ENCODE measurements at places on chromosomes 4 and X. TPM values are rescaled to one million over a fixed set of nuclear protein-coding genes. Genes with fewer than 3 reads are reported as not detected.

DNA sequence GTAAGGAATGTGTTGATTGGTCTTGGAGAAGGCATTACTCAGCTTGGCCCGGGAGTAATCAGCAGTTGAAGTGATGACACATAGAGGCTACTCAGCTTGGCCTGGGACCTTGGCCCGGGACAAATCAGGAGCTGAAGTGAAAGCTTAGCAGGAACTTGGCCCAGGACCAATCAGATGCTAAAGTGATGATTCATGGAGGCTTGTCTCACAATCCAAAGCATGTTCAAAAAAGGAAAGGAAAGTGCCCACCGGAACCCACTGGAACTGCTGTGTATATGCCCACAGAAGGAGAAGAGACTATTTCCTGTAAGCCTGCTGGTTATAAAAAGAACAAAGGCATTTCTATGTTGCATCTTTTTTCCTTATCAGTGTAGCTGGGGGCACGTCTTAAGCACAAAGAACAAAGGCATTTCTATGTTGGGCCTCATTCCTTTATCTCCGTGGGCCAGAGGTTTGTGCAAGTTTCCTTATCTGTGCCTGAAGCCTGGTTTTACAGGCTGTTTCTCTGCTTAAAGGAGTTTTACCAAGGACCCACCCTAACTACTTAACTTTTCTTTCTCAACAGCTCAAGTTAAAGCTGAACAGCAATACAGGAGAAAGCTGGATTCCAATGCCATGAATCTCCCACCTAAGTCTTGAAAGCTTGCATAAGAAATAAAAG lies 1176.7 kb downstream of the NLGN4X start:
- H3K27ac ChIP-seq, result peak overlapping the region; percentile 58
- no peaks in the 10 kb centered on the region for H3K36me3 ChIP-seq
- H3K4me1 ChIP-seq, result peaks cover 4% of the 10 kb centered on the region
- peak; percentile 62 for DNase-seq

DNA sequence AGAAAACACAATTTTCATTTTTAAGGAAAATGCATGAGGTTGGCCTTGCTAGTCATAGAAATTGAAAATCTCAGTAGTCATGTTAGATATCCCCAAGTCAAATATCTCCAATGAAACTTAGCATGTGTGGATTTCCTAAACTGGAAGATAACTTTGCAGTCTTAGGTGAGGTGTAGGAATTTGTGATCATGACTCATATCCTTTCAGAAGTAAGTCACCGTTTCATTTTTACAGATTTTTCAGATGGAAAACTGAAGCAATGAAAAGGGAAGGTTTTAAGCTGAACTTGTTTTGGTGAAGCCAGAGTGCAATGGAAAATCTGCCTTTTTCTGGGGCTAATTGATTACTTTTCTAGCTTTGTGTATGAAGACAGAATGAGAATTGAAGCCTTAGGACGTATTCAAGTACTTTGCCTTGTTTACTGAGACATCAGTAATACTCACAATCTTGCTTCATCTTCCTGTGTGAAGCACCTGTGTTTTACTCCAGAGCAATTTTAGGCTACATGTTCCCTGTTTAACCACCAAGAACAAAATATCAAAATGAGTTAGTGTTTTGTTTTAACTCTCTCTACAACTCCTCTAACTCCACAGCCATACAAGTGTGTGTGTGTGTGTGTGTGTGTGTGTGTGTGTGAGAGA lies 1662.8 kb upstream of the ADGRL3 start:
- no peaks in the 10 kb centered on the region for H3K36me3 ChIP-seq
- H3K4me1 ChIP-seq, result no peaks in the 10 kb centered on the region
- H3K27ac ChIP-seq, result no peak overlapping the region
- H3K27me3 ChIP-seq, result no peaks in the 10 kb centered on the region
- H3K4me3 ChIP-seq, result no peak overlapping the region

The AGTR2 gene
- not detected for polyA plus RNA-seq

- no peak overlapping the region for H3K27ac ChIP-seq
- no peaks in the 10 kb centered on the region for H3K27me3 ChIP-seq
- DNase-seq, result no peak
- no peak overlapping the region for H3K4me3 ChIP-seq
Measured at GRCh38 chr4:125091541-125091940, 223.2 kb upstream of the FAT4 start.

The TLR1 gene
- polyA plus RNA-seq, result 1.1 TPM

DNA sequence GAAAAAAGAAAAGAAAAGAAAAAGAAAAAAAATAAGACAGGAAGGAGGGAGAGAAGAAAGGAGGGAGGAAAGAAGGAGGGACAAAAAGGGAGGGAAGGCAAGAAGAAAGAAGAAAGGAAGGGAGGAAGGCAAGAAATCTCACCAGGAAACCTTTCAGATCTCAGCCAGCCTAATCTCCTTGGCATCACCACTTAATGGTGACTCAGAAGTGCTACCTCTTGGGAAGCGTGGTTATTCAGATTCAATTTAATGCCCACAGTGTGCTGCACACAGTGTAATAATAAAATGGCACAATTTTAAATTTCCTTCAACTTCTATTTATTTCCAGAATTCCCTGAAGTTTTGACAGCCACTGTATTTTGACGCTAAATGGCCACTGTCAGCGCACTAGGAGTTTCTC lies 50.3 kb downstream of the DKK2 start:
- no peak overlapping the region for H3K4me3 ChIP-seq
- no peaks in the 10 kb centered on the region for H3K27me3 ChIP-seq
- no peaks in the 10 kb centered on the region for H3K4me1 ChIP-seq
- no peak for DNase-seq
- no peak overlapping the region for H3K27ac ChIP-seq

The CT45A2 gene
- not detected for polyA plus RNA-seq

The MAML3 gene
- 5.3 TPM for polyA plus RNA-seq

DNA sequence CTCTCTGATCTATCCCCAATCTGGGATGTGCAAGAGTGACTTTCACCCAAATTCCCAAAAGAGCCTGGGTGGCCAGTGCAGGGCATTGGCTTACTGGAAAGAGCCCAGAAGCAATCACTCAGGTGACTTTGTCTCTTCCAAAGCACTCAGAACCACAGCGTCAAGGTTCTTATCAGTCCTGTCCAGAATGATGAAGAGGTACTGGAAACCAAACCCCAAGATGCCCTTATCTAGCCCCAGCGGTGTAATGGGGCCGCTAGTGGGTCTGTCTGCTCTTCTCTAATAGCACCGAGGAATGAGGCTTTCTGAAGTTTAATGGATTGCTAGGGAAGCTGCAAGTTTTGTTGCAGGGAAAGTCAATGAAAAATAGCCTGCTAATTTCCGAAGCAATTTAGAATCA lies 21.6 kb downstream of the CLNK start:
- no peak overlapping the region for H3K4me3 ChIP-seq
- H3K27ac ChIP-seq, result no peak overlapping the region
- no peak for DNase-seq
- H3K36me3 ChIP-seq, result no peaks in the 10 kb centered on the region
- H3K27me3 ChIP-seq, result no peaks in the 10 kb centered on the region
- H3K4me1 ChIP-seq, result no peaks in the 10 kb centered on the region

The SSR4 gene
- polyA plus RNA-seq, result 560 TPM

DNA sequence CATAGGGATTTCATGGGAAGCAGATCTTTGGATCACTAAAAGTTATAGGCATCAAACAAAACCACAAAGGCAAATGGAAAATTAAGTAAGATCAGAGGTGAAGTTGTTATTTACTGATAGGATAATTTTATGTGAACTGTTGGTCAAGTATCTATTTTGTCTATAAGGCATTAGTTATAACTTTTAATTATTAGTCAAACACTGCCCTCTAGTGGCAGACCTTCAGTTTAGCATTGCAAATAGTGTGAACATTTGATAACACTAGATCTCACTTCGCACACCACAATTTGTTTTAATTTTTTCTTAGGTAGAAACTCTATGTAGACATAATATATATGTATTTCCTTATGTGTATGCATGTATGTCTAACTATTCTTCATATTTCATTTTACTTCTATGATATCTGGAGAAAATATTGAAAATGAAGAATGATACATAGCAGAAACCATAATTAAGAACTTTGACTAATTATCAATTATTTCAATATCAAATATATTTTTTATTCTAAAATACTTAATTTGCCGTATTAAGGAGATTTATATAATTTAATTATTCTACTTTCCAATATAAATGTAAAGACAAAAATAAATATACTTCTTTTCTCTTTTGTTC lies 214.5 kb upstream of the TACR3 start:
- peak; percentile 47 for DNase-seq
- H3K4me3 ChIP-seq, result no peak overlapping the region
- no peaks in the 10 kb centered on the region for H3K4me1 ChIP-seq
- no peaks in the 10 kb centered on the region for H3K27me3 ChIP-seq

DNA sequence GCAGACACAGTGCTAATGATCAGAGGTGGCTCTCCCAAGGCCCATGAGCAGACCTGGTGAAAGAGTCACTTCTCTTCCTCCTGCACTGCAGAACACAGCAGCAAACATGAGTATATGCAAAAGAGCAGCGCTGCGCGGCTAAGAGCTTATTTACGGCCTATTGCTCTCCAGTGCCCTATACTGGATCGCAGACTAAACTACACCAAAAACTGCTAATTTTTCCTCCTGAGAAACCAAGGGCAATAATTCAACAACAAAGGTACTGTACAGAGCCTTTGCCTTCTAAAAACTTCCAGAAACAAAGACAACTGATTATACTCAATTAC lies 702.5 kb downstream of the ARAP2 start:
- H3K36me3 ChIP-seq, result no peaks in the 10 kb centered on the region
- no peak for DNase-seq
- H3K4me1 ChIP-seq, result no peaks in the 10 kb centered on the region
- H3K4me3 ChIP-seq, result no peak overlapping the region

The FDCSP gene
- 15.1 TPM for polyA plus RNA-seq

GRCh38 chr4:40243386-40243948 lies 46.6 kb downstream of the RHOH start:
- no peak overlapping the region for H3K4me3 ChIP-seq
- H3K27ac ChIP-seq, result no peak overlapping the region
- DNase-seq, result no peak
- no peaks in the 10 kb centered on the region for H3K27me3 ChIP-seq

The FHIP1A gene
- polyA plus RNA-seq, result 2.3 TPM

The ADGRG2 gene
- 0.22 TPM for polyA plus RNA-seq

GRCh38 chr4:19746377-19746776 lies 505.3 kb upstream of the SLIT2 start:
- no peak overlapping the region for H3K27ac ChIP-seq
- no peak overlapping the region for H3K4me3 ChIP-seq
- no peak for DNase-seq
- H3K36me3 ChIP-seq, result no peaks in the 10 kb centered on the region
- no peaks in the 10 kb centered on the region for H3K27me3 ChIP-seq

DNA sequence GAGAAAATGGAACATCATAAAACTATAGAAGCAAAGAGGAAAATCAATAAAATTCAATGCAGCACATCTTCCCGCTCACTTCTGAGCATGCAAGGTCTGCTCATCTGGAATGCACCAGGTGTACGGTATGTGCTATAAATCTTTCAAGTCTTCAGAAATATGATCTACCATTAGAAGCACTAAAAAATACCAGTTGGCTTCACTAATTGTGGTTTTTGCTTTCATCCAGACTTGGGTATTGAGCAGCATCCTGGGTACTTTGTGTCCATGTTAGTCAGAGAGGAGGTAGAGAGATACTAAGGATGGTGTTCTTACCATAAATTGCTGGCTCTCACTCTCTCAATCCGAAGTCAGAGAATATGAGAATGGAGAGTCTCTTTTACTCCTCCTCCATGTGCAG lies 477.1 kb downstream of the PPARGC1A start:
- H3K27me3 ChIP-seq, result no peaks in the 10 kb centered on the region
- H3K27ac ChIP-seq, result no peak overlapping the region
- DNase-seq, result no peak
- no peak overlapping the region for H3K4me3 ChIP-seq
- no peaks in the 10 kb centered on the region for H3K4me1 ChIP-seq

DNA sequence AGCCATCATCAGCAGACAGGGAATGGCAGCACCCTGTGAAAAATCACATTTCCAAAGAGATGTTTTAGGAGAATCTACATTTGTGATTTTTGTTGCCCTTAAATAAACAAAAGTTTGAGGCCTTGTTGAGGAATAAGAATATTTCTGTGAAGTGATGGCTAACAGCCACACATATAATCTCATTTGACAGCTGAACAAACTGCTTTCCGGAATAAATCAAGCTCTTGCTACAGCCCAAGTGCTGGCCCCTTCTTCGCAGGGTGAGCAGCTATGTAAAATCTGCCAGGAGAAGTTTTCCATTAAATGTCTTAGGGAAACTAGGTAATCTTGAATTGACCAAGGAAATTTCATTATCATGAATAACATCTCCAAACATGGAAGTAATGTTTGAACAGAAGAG lies 106.4 kb upstream of the GPM6B start:
- H3K4me3 ChIP-seq, result no peak overlapping the region
- H3K27ac ChIP-seq, result no peak overlapping the region
- no peaks in the 10 kb centered on the region for H3K36me3 ChIP-seq

DNA sequence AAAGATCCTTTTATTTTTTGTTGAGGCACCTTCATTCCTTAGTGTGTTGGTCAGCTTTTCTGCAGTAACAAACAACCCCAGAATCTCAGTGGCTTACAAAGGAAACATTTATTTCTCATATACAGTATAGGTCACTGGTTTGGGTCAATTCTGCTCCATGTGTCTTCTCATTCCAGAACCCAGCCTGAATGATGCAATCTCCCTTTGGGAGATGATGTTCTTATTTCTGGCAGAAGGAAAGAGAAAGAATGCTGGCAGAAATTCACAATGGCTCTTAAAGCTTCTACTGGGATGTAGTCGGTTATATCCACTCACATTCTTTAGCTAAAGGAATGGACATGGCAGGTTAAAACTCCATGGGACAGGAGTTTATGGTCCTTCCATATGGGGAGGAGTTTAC lies 42.3 kb downstream of the IDS start:
- no peaks in the 10 kb centered on the region for H3K27me3 ChIP-seq
- H3K4me1 ChIP-seq, result no peaks in the 10 kb centered on the region
- H3K4me3 ChIP-seq, result no peak overlapping the region
- DNase-seq, result no peak
- no peak overlapping the region for H3K27ac ChIP-seq

DNA sequence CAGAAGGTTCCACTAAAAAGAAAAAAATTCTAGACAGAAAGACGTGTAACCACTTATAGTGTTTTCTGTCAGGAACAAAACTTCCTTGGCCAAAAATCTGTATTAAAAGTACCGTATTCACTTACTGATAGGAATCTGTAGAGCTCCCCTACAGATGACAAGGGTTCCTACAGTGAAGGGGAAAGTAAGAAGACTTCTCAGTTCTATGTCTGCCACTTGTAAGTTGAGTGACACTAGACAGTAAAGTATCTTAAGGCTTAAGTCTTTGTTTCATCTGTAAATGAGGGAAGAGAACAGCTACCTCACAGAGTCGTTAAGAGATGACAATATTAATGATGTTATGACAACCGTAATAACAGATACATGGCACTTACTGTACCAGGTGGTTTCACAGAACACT lies 3.3 kb downstream of the COQ2 start:
- no peak overlapping the region for H3K4me3 ChIP-seq
- H3K27me3 ChIP-seq, result no peaks in the 10 kb centered on the region
- peaks cover 3% of the 10 kb centered on the region for H3K4me1 ChIP-seq
- H3K27ac ChIP-seq, result no peak overlapping the region

The KDR gene
- polyA plus RNA-seq, result 7.1 TPM

DNA sequence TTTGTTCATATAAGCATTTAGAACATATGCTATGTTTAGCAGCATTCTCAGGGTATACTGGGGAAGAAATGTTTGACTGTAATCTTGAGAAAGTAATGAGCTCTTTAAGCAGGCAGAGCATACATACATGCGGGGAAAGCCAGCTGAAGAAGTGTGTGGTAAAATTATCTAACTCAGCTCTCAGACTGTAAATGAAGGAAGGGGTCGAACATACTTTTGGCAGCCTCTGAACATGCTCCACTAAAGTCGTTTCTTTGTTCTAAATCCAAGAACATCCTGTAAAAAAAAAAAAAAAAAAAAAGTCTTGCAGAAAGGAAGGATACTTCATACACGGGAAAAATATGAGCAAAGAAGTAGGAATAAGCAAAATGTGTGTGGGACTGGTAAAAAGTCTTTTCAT lies 224.8 kb downstream of the GRID2 start:
- no peak for DNase-seq
- peaks cover 10% of the 10 kb centered on the region for H3K4me1 ChIP-seq
- H3K36me3 ChIP-seq, result no peaks in the 10 kb centered on the region
- H3K27me3 ChIP-seq, result no peaks in the 10 kb centered on the region
- H3K4me3 ChIP-seq, result no peak overlapping the region

Data from small intestine (tissue), 16 donors.